ENCODE measurements at places on chromosomes 4 and X. TPM values are rescaled to one million over a fixed set of nuclear protein-coding genes. Genes with fewer than 3 reads are reported as not detected.

Gene TLR2
- 68.5 TPM for total RNA-seq

Gene FRAS1
- 2.0 TPM for total RNA-seq

Gene WDR45
- total RNA-seq, result 108 TPM

Gene MEPE
- not detected for total RNA-seq

Gene CPEB2
- total RNA-seq, result 33.4 TPM

GRCh38 chr4:151486168-151486567 lies 77.2 kb downstream of the FHIP1A start:
- no peak for DNase-seq
- no peaks in the 10 kb centered on the region for H3K4me1 ChIP-seq
- no peak overlapping the region for H3K27ac ChIP-seq
- H3K4me3 ChIP-seq, result no peak overlapping the region
- H3K27me3 ChIP-seq, result no peaks in the 10 kb centered on the region
- no peaks in the 10 kb centered on the region for H3K36me3 ChIP-seq

GRCh38 chrX:75365243-75365975 lies 91.5 kb downstream of the UPRT start:
- no peak for DNase-seq
- H3K27ac ChIP-seq, result no peak overlapping the region
- no peak overlapping the region for H3K4me3 ChIP-seq

DNA sequence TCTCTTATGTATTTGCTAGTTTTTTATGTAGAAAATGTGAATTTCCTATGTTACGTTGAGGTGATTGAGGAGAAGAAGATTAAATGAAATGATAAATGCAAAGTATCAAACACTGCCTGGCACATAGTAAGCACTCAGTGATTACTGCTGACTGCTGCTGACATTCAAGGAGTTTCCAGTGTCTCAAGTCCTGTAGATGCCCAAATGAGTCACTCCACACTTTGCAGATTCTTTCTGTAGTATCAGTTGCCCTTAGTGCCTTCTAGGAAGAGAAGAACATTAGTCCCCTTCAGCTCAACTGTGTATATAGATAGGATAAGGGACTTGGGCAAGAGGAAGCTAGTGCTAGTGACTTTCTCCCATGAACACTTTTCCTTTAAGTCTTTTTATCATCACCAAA lies 240.5 kb upstream of the TEX13A start:
- H3K36me3 ChIP-seq, result no peaks in the 10 kb centered on the region
- no peaks in the 10 kb centered on the region for H3K27me3 ChIP-seq
- no peak for DNase-seq
- H3K4me1 ChIP-seq, result no peaks in the 10 kb centered on the region
- no peak overlapping the region for H3K27ac ChIP-seq

Data from thoracic aorta (tissue), 2 donors.